Frontal cortex (tissue), 4 donors: ENCODE measurements at places on chromosomes 5 and 9.

- no peak for DNase-seq
Observed at GRCh38 chr5:122967625-122968024, 68.9 kb downstream of the PPIC start.

- no peak for DNase-seq
Observed at GRCh38 chr5:179217356-179217755, 127.9 kb downstream of the ADAMTS2 start.

DNA sequence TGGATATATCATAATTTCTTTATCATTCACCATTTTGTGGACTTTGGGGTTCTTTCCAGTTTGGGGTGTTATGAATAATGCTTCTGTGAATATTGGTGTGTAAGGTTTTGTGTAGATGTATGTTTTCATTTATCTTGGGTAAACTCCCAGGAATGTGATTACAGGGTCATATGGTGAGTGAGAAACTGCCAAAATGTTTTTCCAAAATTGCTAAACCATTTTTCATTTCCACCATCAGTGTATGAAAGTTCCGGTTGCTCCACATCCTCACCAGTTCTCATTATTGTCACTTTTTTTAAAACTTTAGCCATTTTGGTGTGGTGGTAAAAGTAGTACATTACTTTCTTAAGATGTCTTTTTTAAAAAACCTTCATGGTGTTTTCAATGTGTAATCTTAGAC is 152.9 kb downstream of the NIPBL start:
- no peak for DNase-seq

- no peak for DNase-seq
Observed at GRCh38 chr5:181221105-181221791, 1.8 kb upstream of the TRIM41 start.

- no peak for DNase-seq
Observed at GRCh38 chr5:179870952-179871351, 12.3 kb upstream of the MRNIP start.

- DNase-seq: no peak
Observed at GRCh38 chr5:113749334-113749733, 235.8 kb downstream of the YTHDC2 start.
